Activated CD8-positive, alpha-beta memory T cell treated with anti-CD3 and anti-CD28 coated beads for 1 hour (primary cell): ENCODE measurements at places on chromosomes 12 and 14.

- no peak for DNase-seq
These were observed 22.0 kb upstream of the SRRM4 start for GRCh38 chr12:118959348-118959747.

- DNase-seq, result no peak
These were observed 29.9 kb downstream of the TSPAN19 start for GRCh38 chr12:85006206-85006605.

- DNase-seq, result no peak
These were observed 127.8 kb downstream of the BMP4 start for GRCh38 chr14:53828820-53829219.

- no peak for DNase-seq
These were observed 2.8 kb downstream of the SRSF9 start for GRCh38 chr12:120466560-120467315.

GRCh38 chr12:132336451-132337413 lies 7.3 kb upstream of the GALNT9 start:
- no peak for DNase-seq

- no peak for DNase-seq
These were observed 251.0 kb downstream of the DIO2 start for GRCh38 chr14:79960288-79960687.

DNA sequence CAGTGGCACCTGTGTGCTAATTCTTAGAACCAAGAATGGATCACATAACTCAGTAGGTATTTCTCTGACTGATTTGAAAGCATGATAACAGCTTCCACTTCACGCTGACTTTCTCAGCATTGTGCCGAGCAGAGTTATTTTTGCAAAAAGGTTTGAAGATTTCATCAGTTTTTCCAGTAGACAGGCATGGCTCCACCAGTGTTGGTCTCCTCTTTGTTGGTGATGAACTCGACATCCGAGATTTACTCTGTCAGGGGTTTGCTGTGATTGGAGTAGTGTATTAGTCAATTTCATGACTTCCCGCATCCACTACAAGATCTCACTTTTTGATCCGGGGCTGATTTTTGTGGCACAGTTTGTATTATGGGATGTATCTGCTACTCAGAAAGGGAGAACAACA lies 85.3 kb downstream of the PRKCH start:
- no peak for DNase-seq

- DNase-seq, result no peak
These were observed 768 bp downstream of the METTL25 start for GRCh38 chr12:82359115-82359478.

- no peak for DNase-seq
These were observed 23.5 kb downstream of the FZD10 start for GRCh38 chr12:130185455-130186391.

GRCh38 chr14:86457481-86458135 lies 927.7 kb downstream of the FLRT2 start:
- DNase-seq, result no peak

DNA sequence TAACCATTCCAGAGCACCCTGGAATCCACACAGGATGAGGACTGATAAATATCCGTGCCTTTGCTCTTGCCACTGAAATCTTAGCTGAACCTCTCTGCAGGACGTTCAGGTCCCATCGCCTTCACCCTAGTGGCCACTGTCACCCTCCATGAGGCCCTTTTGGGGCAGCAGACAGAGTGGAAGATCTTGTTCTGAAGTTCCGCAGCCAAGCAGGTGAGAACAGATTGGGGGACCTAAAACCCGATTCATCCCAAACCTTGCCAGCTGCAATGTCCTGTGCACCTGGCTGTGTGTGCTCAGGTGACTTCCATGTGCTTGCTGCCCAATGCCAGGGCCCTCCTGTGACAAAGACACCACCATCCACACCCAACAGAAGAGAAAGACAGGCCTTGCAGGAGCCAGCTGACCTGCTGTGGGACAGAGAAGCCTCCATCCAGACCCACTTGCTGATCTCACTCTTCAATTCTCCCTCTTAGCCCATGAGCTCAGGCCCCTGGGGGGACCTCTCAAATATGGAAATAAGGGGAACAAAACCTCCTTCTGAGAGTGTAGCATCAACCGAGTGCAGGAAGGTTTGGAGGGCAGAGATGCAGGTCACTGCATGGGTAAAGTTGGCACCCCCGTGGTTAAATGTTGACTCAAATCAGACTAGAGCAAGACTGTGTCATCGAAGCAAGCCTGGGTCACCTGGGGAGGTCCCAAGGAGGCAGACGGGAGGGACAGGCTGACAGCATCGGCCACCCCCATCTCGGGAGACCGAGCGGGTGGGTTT lies 308.7 kb upstream of the DIO3 start:
- DNase-seq, result no peak

GRCh38 chr12:104975587-104976343 lies 10.4 kb upstream of the NOPCHAP1 start:
- no peak for DNase-seq

DNA sequence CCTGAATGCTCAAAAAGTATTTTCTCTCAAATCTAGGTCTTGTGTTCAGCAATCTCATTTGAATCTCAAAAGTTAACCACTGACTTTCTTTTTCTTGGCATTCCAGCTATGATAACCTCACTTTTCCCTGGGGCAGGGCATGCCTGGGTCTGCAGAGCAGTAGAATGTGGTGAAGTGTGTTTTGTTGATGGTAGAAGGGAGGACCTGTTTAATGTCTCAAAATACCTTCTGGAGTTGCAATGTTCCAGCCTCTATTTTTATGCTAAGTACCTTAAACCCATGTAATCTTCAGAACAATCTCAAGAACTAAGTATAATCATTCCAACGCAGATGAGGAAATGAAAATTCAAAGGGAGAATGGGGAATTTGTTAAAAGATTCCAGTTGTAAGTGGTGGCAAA lies 82.1 kb upstream of the FUT8 start:
- DNase-seq, result no peak

- DNase-seq, result no peak
These were observed 9.8 kb upstream of the PNMA1 start for GRCh38 chr14:73723797-73724661.

- no peak for DNase-seq
These were observed 76.4 kb upstream of the FOXN3 start for GRCh38 chr14:89493406-89493805.

GRCh38 chr12:130703733-130704375 lies 12.2 kb downstream of the RIMBP2 start:
- no peak for DNase-seq

GRCh38 chr12:54277823-54278276 lies 2.1 kb downstream of the CBX5 start:
- no peak for DNase-seq

- DNase-seq, result no peak
These were observed 19.9 kb upstream of the MSI1 start for GRCh38 chr12:120388691-120389481.

- no peak for DNase-seq
These were observed 52.9 kb downstream of the ISCA2 start for GRCh38 chr14:74546416-74546815.

- no peak for DNase-seq
These were observed 541.8 kb upstream of the FBXO33 start for GRCh38 chr14:39974036-39974435.

GRCh38 chr12:132351751-132352495 lies 22.5 kb upstream of the GALNT9 start:
- DNase-seq, result no peak

DNA sequence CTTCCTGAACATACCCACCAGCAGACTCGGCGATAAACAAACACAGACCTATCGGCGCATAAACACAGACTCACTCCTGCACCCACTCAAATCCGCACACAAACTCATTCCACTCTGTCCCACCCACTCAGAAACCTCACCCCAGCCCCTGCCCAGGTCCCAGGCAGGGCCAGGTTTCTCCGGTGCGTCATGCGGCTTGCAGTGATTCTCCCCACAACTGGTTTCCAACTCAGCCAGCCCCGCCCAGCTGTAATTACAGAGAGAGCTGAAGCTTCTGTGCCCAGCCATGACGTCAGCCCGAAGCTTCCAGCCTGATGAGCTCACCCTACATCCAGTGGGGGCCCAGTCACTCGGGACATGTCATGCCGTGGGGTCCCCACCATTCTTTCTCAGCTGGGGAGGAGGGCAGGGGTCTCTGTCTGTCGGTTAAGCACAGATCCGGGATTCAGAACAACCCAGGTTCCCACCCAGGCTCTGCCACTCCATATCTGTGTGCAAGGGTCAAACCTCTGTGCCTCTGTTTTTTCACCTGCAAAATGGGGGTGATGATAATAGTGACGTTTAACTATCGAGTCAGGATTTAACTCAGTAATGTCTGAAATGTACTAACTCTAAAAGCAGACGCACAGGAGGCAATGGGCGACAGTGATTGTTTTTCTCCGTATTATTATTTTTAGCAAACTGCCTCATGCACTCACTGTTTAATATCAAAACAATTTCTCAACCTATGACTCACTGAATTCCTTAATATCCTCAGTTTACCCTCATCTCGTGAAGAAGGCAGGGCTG lies 2.3 kb upstream of the HSPB8 start:
- DNase-seq, result no peak

DNA sequence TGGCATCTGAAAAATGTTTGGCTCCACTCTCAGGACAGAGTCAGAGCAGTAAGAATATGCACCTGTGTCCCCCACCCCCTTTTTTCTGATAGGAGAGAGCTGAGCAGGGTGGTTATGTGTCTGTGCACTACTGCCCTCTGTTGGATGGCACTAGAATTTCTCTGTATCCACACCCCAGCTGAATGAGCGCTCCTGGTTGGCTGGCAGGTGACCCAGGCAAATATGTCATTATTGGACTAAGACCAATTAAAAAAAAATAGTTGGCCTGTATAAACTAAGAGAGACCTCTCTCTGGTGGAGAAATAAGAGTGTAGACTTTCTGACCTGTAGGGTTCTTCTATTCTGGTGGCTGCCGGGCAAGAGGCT lies 107.0 kb downstream of the PTCSC3 start:
- DNase-seq, result no peak

GRCh38 chr12:78210894-78211302 lies 380.2 kb downstream of the NAV3 start:
- no peak for DNase-seq

- no peak for DNase-seq
These were observed 35.2 kb upstream of the DLK1 start for GRCh38 chr14:100691395-100692056.

DNA sequence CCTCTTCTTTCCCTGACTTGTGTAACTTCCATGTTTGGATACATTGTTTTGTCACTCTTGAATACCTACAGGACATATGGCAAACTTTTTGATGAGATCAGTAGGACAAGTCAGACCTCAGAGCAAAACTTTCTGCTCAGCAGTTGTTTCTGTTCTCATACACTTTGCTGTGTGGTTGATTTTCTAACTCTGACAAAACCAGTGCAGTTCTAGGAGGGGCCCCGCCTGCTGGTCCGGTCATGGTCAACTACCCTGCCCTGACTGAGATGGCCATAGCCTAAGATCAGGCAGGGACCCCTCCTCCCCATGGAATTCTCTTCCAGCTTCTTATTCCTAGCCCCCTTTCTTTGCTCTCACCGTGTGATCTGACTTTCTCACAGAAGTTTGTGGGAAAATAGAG lies 92.8 kb downstream of the OTOGL start:
- no peak for DNase-seq

- DNase-seq, result no peak
These were observed 45.1 kb downstream of the SAV1 start for GRCh38 chr14:50622978-50623377.

GRCh38 chr14:76196980-76197695 lies 45.4 kb downstream of the GPATCH2L start:
- DNase-seq, result no peak

- DNase-seq, result no peak
These were observed 388.3 kb upstream of the DDHD1 start for GRCh38 chr14:53541411-53541810.

DNA sequence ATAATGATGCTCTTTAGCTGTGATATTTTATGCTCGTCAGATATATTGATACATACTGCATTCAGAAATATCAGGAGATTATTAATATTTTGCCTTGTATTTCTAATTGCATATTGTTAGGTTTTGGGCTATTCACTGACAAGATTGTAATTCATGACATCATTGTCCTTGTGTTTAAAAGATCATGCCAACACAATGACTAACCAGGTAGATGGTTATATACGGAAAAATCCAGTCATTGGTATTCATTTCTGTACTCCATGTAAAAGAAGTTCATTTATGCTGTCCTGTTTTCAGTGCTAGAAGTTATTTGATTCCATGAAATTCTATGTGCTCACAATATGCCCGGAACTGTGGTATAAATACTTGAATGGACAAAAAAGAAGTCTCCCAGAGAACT lies 107.5 kb downstream of the KITLG start:
- no peak for DNase-seq

GRCh38 chr12:68951652-68952051 lies 18.7 kb upstream of the CPM start:
- DNase-seq, result no peak

- DNase-seq, result no peak
These were observed 2.1 kb downstream of the RNF10 start for GRCh38 chr12:120536064-120536791.

- DNase-seq, result no peak
These were observed 451.3 kb upstream of the USP15 start for GRCh38 chr12:61808856-61809255.

- DNase-seq, result peak; percentile 33
These were observed at the start of the genes AREL1 and FCF1 for GRCh38 chr14:74712499-74713394. Gene AREL1 (minus strand): TSS chr14:74713080. CDS start chr14:74685615, 27,465 bp downstream. Gene FCF1 (plus strand): TSS chr14:74713144. CDS start chr14:74713198, 54 bp downstream.

GRCh38 chr12:109244073-109244472 lies 65.0 kb downstream of the FOXN4 start:
- no peak for DNase-seq

DNA sequence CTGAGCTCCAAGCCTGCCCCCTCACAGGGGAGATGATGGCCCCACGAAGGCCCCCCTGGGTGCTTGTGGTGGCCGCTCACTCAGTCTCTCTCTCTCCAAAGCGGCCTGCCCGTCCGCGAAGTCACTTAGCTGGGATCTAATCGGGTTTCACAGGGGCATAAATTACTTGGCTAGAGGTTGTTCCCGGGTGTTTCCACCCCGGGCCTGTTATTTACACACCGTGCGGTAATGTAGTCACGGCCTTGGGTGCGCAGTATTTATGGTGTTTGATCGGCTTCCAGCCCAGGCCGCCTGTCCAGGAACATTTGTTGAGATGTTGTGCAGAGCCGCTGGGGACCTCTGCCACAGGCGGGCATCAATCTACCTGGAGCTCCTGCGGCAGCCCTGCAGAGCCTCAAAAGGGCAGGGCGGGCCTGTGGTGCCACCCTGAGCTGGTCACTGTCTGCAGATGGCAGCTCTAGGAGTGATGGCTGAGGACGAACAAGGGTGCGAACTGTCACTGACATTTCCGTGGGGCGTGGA lies 91.2 kb downstream of the KIF26A start:
- DNase-seq, result no peak

DNA sequence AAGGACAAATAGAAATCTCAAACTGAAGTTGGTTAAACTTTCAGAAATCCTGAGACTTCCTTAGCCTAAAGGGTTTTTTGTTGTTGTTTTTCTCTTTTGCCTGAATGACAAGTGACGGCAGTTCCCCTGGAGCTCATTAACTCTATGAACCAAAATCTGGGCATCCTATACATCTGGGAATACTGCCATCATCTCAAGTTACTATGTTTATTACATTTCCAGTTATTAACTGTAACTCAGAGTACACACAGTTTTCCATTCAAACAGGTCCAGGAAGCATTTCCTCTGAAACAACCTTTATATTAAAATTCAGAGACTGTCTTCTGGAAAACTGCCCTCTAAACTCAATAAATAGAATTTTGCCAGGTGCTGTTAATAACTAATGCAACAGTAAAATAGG lies 55.6 kb upstream of the CDKL1 start:
- DNase-seq, result no peak

GRCh38 chr12:26266881-26267280 lies 71.5 kb downstream of the SSPN start:
- DNase-seq, result no peak
